ENCODE measurements at places on chromosomes 7 and 10. TPM values are rescaled to one million over a fixed set of nuclear protein-coding genes. Genes with fewer than 3 reads are reported as not detected.

NUDT13 gene
- total RNA-seq, result 1.9 TPM

DNA sequence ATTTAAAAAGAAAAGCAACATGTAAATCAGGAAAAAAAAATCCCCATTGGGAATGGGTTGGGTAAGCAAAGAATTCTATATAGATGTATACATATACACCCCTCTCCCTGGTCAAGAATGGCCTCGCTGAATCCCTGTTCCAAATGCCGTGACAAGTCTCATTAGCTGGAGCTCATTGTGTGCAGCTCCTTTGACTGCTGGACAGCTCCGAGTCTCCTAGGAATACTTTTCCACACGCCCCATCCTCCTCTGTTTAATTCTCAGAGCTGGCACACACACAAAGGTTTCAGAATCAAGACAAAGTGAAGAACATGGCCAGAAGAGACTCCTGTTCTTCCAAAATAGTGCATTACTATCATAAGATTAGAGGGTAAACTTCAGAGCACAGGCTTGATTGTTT is 130.9 kb upstream of the MKLN1 start:
- no peak for DNase-seq

EGR2 gene
- total RNA-seq, result 0.67 TPM

DNA sequence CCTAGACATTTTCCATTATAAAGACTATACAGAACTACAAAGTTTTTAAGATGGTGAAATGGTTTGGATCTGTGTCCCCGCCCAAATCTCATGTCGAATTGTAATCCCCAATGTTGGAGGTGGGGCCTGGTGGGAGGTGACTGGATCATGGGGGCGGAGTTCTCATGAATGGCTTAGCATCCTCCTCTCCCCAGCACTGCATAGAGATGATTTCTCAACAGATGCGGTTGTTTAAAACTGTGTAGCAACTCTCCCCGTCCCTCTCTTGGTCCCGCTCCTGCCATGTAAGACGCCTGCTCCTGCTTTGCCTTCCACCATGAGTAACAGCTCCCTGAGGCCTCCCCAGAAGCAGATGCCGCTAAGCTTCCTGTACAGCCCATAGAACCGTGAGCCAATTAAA is 1.6 kb downstream of the FAM133B start:
- no peak for DNase-seq

DNA sequence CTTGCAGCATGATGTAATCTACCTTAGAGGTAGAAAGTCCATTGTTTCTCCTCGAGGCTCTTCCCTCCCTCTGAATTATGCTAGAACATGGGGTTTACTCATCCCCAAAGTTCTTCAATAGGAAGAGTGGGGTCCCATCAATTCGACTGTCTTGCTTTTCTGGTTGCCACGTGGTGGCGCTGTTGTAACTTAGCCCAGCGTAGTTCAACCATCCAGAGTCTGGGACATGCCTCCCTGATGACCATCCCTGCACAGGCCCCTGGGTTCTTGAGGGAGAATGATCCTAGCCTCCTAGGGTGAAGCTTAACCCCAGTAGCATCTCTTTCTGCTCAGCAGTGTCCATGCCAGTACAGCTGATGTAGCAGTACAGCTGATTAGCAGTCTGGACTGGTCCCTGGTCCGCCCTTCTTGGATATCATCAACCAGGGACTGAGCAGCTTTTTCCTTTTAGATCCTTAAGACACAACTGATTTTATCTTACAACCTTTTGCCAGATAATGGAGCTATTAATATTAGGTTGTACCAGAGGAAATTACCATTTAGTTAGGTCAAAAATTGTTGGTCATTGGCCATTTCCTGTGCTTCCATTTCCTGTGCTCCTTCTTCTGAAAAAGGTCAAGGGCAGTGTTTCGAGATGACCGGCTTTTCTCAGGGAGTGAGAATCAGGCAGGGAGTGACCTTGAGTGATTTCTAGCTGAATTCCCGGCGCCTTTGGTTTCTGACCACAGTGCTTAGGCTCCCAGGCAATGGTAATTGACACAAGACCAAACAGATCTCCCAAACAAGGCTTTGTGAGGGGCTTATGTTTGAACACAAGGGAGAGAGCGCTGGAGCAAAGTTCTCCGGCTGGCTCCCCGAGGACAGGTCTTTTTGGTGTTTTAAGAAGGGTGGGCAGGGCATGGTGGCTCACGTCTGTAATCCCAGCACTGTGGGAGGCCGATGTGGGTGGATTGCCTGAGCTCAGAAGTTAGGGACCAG is 65.4 kb downstream of the TACC2 start:
- DNase-seq, result no peak

DNA sequence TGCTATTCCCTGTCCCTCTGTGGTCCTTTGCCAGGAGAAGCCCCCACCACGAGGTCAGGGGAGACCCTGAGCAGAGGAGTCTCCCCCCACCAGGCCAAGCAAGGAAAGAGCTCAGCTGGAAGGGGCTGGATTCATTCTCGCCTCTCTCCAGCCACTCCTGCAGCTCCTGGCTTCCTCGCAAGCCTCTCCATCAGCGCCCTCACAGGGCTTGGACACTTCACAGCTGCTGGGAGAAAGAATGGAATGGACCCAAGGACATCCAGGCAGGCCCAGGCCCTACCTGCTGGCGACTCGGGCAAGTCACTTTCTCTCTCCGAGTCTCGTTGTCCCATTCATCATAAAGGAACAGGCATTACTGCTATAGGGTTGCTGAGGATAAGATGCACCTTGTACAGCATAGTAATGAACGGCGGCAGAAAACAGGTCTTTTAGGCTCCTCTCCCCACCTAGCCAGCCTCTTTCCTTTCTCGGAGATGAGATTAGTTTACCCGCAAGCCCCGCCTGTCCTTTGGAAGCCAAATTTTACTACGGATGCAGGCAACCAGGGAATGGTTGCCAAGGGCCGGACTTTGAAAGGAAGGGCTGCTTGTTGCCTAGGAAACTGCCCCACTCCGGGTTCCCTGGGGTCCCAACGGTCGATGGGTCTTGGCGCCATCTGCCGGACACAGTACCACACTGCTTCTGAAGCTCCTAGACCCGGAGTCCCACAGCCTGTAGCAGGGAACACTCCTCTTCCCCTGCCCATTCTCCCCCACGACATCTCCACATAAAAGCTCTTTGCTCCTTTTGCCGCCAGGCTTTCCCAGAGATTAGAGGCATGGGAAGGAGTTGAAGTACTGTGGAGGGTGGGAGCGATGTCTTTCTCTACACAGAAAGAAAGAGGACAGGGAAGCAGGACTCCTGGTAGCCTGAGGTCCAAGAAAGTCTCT is 22.3 kb downstream of the IMPDH1 start:
- DNase-seq, result no peak

DNA sequence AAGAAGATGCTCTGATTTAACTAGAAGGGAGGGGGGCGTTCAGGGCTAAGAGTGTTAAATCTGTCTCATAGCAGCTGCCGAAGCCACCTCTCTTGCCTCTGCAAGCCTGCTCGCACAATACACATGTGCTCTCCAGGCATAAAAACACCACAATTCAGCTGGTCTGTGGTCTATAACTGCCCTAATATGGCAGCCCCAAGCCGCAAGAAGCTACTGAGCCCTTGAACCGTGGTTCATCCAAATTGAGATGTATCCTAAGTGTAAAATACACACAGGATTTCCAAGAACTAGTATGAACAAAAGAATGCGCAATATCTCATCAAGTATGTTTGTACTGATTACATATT is 70.8 kb upstream of the FGFR2 start:
- DNase-seq, result no peak

COL28A1 gene
- total RNA-seq, result 0.14 TPM

STK32C gene
- 12.2 TPM for total RNA-seq

DNA sequence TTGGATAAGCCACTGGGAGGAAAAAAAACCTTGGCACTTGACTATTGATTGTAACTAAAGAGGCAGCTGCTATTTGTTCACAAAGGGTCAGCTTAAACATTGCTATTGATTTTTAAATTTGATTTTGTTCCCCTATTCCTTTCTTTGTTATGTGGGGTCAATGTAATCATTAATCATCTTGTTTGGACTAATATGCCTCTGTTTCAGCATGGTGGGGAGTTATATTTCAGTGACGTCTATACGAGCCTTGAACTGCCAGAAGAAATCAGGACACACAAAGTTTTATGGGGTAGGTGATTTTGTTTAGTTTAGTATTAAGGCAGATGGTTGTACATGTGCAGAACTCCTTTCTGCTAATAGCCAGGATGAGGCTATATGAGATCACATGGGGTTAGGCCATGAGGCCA is 7.5 kb downstream of the AS3MT start:
- DNase-seq, result no peak

DNA sequence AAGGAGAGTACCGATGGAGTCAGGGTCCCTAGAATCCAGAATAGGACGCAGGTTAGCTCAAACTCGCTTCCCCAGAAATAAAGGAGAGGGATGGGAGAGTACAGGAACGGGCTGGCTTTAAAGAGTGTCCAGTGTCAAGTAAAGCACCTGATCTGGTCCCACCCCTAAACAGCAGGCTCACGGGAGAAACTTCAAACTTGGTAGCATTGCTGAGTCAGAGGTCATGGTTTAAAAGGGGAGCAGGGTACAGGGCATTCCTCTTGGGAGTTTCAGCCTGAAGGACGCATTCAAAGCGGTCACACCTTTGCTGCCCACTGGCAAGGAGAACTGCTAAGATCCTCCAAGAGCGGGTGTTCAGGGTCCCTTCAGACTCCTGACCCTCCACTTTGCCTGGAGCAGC is 140.7 kb downstream of the GLI3 start:
- no peak for DNase-seq
